Renal cortex interstitium (tissue), 15 donors: ENCODE measurements at places on chromosomes 6 and 20. TPM values are rescaled to one million over a fixed set of nuclear protein-coding genes. Genes with fewer than 3 reads are reported as not detected.

Gene NAPB
- polyA plus RNA-seq = 18.1 TPM

Gene CDH26
- polyA plus RNA-seq = 0.75 TPM

Gene IPCEF1
- 9.7 TPM for polyA plus RNA-seq

Gene EYS
- 0.69 TPM for polyA plus RNA-seq

Gene PRDM13
- polyA plus RNA-seq = not detected

Gene MTFR2
- polyA plus RNA-seq = 3.2 TPM

Gene TDRD6
- 3.6 TPM for polyA plus RNA-seq

Gene NFS1
- 26.2 TPM for polyA plus RNA-seq

Gene GFOD1
- polyA plus RNA-seq = 1.7 TPM

Gene HLA-DOB
- polyA plus RNA-seq = 0.10 TPM

Gene PTK6
- polyA plus RNA-seq = 0.50 TPM

Gene FAM209B
- 0.37 TPM for polyA plus RNA-seq

Gene RSPH4A
- 2.7 TPM for polyA plus RNA-seq

Gene WFDC12
- not detected for polyA plus RNA-seq

Gene PRL
- not detected for polyA plus RNA-seq

Gene POPDC3
- not detected for polyA plus RNA-seq

Gene TGM3
- 0.98 TPM for polyA plus RNA-seq

Gene INSM1
- not detected for polyA plus RNA-seq

Gene PGC
- 0.07 TPM for polyA plus RNA-seq

Gene WFDC8
- not detected for polyA plus RNA-seq

Gene PARD6B
- 20.5 TPM for polyA plus RNA-seq

Gene EYA2
- 0.40 TPM for polyA plus RNA-seq

Gene SIRPA
- 24.4 TPM for polyA plus RNA-seq

Gene PHACTR1
- 15.0 TPM for polyA plus RNA-seq

Gene LTB
- 0.53 TPM for polyA plus RNA-seq

Gene PANK2
- 38.6 TPM for polyA plus RNA-seq

Gene ANGPT4
- polyA plus RNA-seq = 0.20 TPM

Gene RNGTT
- 18.0 TPM for polyA plus RNA-seq

Gene NOTCH4
- polyA plus RNA-seq = 19.9 TPM

Gene MUC21
- polyA plus RNA-seq = not detected
